PC-3 (cell line): ENCODE measurements at places on chromosomes 16 and 17. TPM values are rescaled to one million over a fixed set of nuclear protein-coding genes. Genes with fewer than 3 reads are reported as not detected.

MPP3 gene
- total RNA-seq, result 34.3 and 46.8 TPM in 2 replicates

OTOP2 gene
- not detected in 2 replicates for total RNA-seq

OSBPL7 gene
- 18.4 and 22.1 TPM in 2 replicates for total RNA-seq

PERCC1 gene
- total RNA-seq, result not detected in 2 replicates

CD300E gene
- not detected in 2 replicates for total RNA-seq

UMOD gene
- total RNA-seq, result not detected in 2 replicates

CCDC200 gene
- total RNA-seq, result not detected in 2 replicates
